Fibroblast of pulmonary artery (primary cell): ENCODE measurements at places on chromosomes 2 and 18.

DNA sequence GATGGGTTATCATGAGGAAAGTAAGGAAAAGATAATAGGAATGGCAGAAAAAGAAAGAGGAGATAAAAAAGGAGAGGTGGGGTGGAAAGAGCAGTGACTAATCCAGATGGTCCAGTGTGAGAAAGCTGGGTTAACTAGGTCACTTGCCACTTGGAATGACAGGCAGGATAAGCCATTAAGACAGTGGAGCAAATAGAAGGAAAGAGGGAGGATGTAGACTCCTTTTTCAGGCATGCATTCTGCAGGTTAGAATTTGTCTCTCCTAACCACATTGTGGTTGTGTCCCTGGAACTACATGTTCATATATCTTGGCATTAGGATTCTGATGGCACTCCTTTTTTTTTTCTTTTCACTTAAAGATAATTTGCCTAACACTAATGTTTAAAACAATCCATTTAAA is 13.4 kb upstream of the NEMP2 start:
- DNase-seq: no peak

- DNase-seq: no peak
Measured at GRCh38 chr2:235623752-235624151, 129.9 kb downstream of the AGAP1 start.

DNA sequence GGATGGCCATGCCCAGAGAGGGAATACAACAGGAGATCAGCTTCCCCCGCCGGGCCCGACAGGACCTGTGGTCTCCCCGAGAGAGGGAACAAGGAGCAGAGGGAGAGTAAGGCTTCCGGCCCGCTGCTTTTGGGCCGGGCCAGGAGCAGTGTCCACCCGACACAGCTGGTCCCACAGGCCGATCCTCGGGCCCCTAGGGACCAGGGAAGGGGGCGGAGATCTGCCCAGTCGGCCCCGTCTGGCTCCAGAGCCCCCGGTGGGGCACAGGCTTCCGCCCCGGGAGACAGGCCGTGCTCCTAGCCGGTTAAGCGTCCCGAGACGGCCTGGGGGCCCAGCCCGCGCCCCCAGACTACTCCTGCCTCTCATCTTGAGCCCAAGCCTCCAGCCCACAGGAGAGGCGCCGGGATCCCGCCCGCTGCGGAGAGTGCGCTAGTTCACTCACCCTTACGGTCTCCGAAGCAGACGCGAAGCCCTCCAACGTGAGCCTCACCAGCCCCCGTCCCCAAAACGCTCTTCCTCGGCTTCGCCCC is at the start of gene MCFD2:
MCFD2 (minus strand) TSS at position 526 of the 530 bp plus-strand sequence. CDS start 6,635 bp downstream, outside the sequence.
- peak; percentile 32 for DNase-seq

GRCh38 chr2:34899079-34899478 is 1300.0 kb upstream of the FAM98A start:
- no peak for DNase-seq

DNA sequence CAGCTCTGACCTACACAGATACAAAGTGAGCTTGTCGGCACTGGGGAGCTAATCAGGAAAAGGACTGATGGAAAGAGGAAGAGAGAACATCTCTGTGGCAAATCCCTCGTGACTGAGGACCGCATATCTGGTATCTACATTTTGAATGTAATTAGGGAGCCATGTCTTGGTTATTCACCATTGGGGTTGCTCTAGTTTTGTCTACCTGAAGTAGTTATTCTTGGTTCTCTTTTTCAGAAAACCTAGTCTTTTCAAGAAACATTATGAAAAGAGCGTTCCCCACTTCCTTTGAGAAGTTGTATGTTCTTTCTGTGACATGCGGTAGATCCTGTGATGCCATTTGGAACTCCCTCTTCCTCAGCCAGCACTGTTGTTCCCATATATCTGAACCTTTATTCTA is 104.4 kb downstream of the DOCK10 start:
- no peak for DNase-seq

DNA sequence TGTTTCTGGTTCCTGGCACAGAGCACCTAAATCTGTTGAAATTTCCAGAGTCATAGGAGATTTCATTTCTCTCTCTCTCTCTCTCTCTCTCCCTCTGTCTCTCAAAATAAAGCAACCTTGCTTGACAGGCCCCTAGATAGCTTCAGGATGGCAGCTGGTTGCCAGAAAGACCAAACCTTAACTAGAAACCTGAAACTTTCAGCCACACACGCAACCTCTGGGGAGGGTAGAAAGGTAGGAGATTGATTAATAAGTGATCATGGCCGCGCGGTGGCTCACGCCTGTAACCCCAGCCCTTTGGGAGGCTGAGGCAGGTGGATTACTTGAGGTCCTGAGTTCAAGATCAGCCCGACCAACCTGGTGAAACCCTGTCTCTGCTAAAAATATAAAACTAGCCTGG is 1885.4 kb upstream of the CELF4 start:
- DNase-seq: no peak

DNA sequence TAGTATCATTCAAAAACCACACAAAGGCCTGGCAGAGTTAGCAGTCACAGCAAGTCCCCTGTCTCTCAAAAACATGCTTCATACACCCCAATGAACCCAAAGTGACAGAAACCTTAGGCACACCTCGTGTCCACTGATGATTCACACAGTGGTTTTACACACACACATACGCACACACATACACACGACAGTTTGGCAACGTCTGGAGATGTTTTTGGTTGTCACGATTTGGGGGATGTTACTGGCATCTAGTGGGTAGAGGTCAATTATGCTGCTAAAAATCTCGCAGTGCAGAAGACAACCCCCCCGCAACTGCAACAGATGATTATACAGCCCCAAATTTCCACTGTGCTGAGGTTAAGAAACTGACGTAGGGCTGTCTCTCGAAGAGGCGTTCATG is 72.9 kb upstream of the PARD3B start:
- no peak for DNase-seq

- DNase-seq: no peak
Measured at GRCh38 chr2:221412978-221413377, 159.1 kb downstream of the EPHA4 start.

- DNase-seq: no peak
Measured at GRCh38 chr2:1156531-1156930, 205.9 kb downstream of the SNTG2 start.

GRCh38 chr2:198913394-198914152 is 544.2 kb downstream of the SATB2 start:
- DNase-seq: no peak

DNA sequence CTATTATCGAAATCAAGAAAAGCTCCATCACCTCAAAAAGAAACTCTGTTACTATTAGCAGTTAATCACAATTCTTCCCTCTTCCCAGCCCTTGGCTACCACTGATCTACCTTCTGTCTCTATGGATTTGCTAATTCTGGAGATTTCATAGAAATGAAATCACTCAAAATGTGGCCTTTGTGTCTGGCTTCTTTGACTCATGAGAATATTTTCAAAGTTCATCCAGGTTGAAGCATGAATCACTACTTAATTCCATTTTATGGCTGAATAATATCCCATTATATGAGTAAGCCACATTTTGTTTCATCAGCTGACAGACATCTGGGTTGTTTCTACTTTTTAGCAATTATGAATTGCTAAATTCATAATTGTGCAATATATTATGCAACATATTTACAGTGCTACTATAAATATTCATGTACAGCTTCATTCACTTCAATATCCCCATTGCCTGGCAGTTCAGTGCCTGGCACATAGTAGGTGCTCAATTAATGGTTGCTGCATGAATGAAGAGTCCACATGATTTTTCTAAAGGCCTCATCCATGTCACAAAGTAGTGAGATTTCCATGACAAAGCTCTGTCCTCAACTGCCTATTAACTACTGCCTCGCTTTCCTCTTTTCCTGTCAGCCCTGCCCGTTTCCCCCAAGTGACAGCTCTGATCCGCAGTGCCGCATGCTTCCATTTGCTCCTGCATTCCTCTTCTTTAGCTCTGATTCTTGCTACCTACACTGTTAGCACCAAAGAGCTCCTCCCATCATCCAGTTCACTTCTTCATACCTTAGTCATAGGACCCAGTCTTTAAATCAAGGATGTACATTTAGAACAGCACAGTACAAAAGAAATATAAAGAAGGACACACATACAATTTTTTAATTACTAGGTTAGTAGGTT is 32.8 kb downstream of the CCDC93 start:
- DNase-seq: peak; percentile 95

GRCh38 chr2:176138526-176138922 is 9.0 kb downstream of the HOXD8 start:
- DNase-seq: no peak

GRCh38 chr2:191660575-191660974 is 17.4 kb upstream of the NABP1 start:
- DNase-seq: no peak

- DNase-seq: no peak
Measured at GRCh38 chr2:177797808-177798207, 274.8 kb downstream of the PDE11A start.

DNA sequence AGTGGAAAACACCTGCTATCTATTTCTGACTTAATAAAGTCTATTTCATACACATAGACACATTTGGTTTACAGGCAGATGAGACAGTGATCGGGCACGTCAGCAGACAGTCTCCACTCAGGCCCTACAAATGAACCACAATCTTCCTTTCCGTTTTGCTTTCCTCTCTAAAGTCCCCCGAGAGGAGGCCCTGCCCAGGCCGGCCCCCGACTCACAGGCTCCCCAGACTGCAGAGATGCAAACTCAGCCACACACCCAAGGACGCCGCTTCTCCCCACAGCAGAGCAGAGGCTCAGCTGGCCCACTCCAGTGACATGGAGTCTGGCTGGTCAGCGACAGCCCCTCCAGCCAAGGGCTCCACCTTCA is 9.3 kb upstream of the MTERF4 start:
- DNase-seq: no peak

GRCh38 chr2:70503896-70504295 is 49.7 kb downstream of the TGFA start:
- DNase-seq: no peak

DNA sequence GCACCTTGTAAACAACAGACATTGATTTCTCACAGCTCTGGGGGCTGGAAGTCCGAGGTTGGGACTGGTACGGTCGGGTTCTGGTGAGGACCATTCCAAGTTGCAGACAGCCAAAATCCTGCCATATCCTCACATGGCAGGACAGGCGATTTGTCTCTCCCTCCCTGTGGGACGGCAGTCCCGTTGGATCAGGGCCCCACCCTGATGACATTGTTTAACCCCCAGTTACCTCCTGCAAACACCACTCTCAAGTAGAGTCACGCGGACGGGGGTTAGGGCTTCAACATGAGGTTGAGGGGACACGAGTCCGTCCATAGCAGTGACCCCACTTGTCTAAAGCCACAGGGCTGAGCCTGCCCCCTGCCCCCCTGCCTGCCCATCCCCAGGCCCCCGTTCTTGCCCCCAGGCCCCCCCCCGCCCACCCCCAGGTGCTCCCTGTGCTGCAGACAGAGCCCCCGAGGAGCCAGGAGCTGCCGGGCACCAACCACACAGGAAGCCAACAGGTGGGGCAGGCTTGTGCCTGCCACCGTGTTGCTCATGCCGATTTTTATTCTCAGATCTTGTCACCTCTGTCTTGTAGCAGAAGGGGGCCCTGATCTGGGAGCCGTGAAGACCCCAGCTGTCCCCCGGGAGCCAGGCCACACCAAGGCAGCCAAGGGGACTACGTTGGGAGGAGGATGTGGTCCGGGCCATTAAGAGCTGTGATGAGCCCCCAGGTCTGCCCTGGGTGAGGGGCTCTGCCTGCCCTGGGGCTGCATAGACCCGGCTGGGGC is 82.2 kb downstream of the NFATC1 start:
- DNase-seq: no peak

DNA sequence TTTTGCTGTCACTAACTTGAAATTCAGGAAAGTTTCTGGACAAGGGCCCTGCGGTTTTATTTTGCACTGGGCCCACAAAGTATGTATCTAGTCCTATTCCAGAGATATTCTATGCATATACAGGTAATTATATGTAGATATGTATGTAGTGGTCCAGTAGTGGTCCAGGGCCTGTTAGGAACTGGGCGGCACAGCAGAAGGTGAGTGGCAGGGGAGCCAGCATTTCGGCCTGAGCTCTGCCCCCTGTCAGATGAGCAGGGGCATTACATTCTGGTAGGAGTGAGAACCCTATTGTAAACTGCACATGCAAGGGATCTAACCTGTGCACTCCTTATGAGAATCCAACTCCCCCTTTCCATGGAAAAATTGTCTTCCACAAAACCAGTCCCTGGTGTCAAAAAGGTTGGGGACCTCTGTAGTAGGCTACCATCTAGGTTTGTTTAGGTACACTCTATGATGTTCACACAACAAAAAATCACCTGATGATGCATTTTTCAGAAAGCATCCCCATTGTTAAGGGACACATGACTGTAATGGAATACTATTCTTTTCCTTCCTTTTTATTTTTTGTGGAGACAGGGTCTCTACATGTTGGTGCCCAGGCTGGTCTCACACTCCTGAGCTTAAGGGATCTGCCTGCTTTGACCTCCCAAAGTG is 2.8 kb upstream of the PPP4R3B start:
- peak; percentile 31 for DNase-seq
